ENCODE measurements at places on chromosomes 6 and 20. TPM values are rescaled to one million over a fixed set of nuclear protein-coding genes. Genes with fewer than 3 reads are reported as not detected.

Gene SLCO4A1
- total RNA-seq = 2.2 TPM

Gene ENPP5
- total RNA-seq = 3.8 TPM

Gene WFDC10B
- not detected for total RNA-seq

Gene RAE1
- total RNA-seq = 25.6 TPM

Gene CCN2
- 530 TPM for total RNA-seq

Gene HTR1B
- total RNA-seq = 1.4 TPM

Gene SLC26A8
- total RNA-seq = not detected

Gene PSORS1C2
- total RNA-seq = not detected

Gene SPATS1
- not detected for total RNA-seq

Gene GPX5
- not detected for total RNA-seq

Gene ASIP
- total RNA-seq = not detected

Gene ERVFRD-1
- total RNA-seq = not detected

Gene TNF
- total RNA-seq = 5.7 TPM

Gene METTL24
- 6.6 TPM for total RNA-seq

Gene DBNDD2
- total RNA-seq = 36.6 TPM

Gene PRKN
- 4.4 TPM for total RNA-seq

Gene MICA
- 71.7 TPM for total RNA-seq

Data from mesangial cell (primary cell).